ENCODE measurements at places on chromosomes 4 and X. TPM values are rescaled to one million over a fixed set of nuclear protein-coding genes. Genes with fewer than 3 reads are reported as not detected.

DNA sequence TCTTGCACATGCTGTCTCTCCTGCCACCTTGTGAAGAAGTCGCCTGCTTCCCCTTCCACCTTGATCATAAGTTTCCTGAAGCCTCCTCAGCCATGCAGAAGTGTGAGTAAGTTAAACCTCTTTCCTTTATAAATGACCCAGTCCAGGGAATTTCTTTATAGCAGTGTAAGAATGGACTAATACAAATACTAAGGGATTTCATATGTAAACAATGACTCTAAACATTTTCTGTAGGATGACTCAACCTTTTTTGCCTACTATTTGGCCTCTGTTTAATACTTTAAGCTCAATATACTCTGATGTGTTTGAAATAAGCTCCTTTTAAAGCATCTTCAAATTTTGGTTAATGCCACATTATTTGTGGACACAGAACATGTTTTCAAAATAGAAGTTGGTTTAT lies 813.5 kb upstream of the SLIT2 start:
- DNase-seq: no peak

The ARHGEF38 gene
- not detected for total RNA-seq

The SHOX gene
- not detected for total RNA-seq

DNA sequence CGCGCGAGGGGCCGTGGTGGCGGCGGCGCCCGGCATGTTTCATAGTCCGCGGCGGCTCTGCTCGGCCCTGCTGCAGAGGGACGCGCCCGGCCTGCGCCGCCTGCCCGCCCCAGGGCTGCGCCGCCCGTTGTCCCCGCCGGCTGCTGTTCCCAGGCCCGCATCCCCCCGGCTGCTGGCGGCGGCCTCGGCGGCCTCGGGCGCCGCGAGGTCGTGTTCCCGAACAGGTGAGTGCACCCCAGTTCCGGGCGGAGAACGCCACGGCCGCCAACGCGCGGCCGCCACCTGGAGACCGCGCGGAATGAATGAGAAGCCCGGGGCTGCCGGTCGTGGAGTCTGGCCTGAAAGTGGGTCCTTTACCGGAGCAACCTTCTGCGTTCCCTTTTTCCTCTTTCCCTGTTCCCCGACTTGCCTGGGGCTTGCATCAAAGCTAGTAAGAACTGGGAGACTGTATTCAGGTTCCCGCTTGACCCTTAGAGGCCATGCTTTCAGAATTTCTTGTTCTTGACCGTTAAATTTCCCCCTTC lies 429 bp downstream of the NOCT start:
- peak; percentile 52 for DNase-seq

DNA sequence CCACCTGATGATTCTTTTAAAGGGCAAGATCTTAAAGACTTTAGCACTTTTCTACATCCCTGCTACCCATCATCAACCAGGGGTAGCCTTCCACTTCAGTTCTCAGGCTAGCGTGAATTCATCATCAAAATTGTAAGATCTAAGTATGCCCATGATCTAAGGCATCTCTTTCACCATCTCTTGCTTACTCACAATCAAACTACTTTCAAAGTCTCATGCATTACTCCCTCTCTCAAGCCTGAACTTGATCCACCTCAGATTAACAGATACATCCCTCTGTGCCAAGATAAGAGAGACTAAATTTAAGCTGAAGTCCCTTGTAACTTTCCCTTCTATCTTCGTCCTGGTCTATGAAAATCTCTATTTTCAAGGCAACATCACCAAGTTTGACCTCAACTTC lies 62.8 kb downstream of the DHX15 start:
- DNase-seq: no peak

DNA sequence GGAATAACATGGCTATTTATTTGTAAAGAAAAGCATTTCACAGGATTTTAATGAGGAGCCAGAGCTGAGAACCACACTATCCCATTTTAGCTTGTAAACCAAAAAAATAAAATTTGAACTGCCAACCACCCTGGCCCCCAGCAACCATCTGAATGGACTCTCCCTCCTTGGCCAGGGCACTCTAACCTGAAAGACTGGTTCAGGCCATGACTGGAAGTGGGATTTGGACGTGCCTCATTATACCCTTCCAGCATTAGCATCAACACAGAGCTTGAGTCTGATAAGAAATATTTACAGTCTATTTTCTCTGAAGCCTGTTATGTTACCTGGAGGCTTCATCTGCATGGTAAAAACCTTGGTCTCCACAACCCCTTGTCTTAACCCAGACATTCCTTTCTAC lies 30.0 kb downstream of the METAP1 start:
- no peak for DNase-seq

- DNase-seq: peak; percentile 43
Observed at GRCh38 chrX:102712216-102712966, at the start of gene GPRASP2. TSS of gene GPRASP2 (plus strand) at chrX:102712448. CDS start at chrX:102714870, 2,422 bp downstream.

GRCh38 chr4:16717266-16717970 lies 181.0 kb downstream of the LDB2 start:
- no peak for DNase-seq

DNA sequence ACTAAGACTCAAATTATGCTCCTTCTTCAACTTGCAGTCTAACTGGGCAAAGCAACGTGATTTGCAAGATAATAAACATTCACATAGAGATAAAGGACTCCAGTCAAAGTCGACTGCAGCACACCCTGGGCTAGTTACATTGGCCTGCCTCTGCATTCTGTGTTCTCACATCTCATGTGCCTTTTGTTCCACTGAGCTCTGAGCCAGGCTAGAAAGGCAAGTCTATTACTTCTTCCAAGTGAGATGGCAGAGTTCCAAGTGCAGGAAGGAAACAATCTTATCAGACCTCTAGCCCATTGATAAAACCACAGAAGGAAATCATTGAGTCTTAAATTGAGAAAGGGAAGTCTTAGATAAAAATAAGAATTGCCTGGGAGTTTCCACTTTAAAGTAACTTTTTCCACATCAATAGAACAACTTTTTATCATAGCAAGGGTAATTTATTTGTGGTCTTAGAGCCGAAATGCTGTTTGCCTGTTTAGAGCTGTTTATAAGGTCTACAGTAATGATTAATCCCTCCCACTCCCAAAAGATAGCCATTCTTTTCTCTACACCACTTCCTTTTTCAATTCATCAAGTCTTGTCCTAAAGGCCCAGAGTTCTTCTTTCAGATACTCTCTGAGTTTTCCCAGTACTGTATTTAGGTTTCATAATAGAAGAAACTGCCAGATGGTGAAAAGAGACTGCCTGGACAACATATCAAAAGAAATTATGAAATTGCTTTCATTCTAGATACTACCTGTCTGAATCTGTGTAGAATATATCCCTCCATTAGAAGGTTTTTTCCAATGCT lies 200.2 kb downstream of the GUCY2F start:
- no peak for DNase-seq

- DNase-seq: peak; percentile 60
Observed at GRCh38 chrX:101485212-101485949, at the start of gene ARMCX4. TSS of gene ARMCX4 (plus strand) at chrX:101485456. CDS start at chrX:101488590, 3,134 bp downstream.

The SMIM14 gene
- 2.0 TPM for total RNA-seq

The MAGEA3 gene
- not detected for total RNA-seq

The PLP1 gene
- not detected for total RNA-seq

DNA sequence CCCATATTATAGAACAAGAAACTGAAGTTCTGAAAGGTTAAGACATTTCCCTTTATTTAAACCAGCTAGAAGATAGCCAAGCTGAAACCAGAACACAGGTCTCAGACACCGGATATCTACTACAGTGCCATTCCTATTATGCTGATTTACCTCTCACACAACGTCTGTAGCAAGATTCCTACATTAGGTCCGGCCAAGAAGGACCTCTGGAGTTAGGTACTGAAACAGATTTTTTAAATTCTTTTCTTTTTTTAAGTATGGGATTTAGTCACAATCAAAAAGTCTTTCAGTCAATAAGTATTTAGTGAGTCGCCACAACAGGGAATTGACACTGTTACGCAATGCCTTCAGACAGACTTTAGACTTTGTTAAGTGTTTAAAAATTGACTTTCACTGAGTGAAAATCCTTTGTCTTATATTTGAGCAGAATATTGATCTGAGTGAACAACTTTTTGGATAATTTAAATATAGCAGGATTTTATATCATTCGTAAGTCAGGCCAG lies 26.5 kb upstream of the SPANXN4 start:
- no peak for DNase-seq
